ENCODE measurements at places on chromosomes 5 and 9. TPM values are rescaled to one million over a fixed set of nuclear protein-coding genes. Genes with fewer than 3 reads are reported as not detected.

GARIN3 gene
- 0.79 TPM for total RNA-seq

GRCh38 chr9:2134391-2134790, 119.2 kb downstream of the SMARCA2 start:
- DNase-seq = no peak

CDH9 gene
- total RNA-seq = not detected

GRCh38 chr5:36161361-36161760, 9.4 kb downstream of the SKP2 start:
- DNase-seq = no peak

PCDHGA7 gene
- total RNA-seq = not detected

CDX1 gene
- not detected for total RNA-seq

DNA sequence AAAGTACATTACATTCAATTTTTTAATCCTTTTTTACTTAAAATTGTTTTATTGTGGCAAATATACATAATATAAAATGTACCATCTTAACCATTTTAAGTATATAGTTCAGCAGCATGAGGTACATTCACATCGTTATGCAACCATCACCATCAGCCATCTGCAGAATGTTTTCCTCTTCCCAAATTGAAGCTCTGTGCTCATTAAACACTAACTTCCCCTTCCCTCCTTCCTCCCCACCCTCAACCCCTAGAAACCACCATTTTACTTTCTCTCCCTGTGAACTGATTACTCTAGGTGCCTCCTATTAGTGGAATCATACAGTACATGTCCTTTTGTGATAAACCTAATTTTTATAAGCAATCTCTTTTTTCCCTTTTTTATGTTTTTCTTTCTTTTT, 15.6 kb downstream of the TEX53 start:
- DNase-seq = no peak

GRCh38 chr5:172985596-172985995, 2.0 kb downstream of the ATP6V0E1 start:
- no peak for DNase-seq

- DNase-seq = no peak
Observed at GRCh38 chr9:78468974-78469576, 172.2 kb downstream of the PSAT1 start.

GRCh38 chr9:108254236-108254635, 601.5 kb downstream of the ACTL7B start:
- DNase-seq = no peak

GRCh38 chr9:126474206-126474765, 139.4 kb upstream of the LMX1B start:
- no peak for DNase-seq

- peak; percentile 60 for DNase-seq
Observed at GRCh38 chr5:131795879-131796792, 681 bp downstream of the FNIP1 start.

DNA sequence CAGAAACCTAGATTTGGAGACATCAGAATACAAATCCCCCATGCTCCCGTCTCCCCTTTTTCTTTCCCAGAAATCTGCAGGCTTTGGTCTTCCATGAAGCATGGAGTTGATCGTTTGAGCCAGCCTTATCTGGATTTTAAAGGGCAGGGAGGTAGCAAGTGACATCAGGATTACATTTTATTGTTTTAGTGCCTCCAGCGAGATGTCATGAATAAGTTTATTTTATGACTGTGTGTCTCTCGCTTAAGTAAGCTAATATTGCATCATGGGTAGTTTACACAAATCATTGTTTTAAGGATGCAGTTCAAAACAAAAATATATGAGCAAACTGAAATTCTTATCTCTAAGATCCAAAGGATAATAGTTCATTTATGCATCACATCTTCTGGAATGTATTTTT, 50.7 kb upstream of the TNFSF8 start:
- DNase-seq = no peak

CAMLG gene
- 35.2 TPM for total RNA-seq

DNA sequence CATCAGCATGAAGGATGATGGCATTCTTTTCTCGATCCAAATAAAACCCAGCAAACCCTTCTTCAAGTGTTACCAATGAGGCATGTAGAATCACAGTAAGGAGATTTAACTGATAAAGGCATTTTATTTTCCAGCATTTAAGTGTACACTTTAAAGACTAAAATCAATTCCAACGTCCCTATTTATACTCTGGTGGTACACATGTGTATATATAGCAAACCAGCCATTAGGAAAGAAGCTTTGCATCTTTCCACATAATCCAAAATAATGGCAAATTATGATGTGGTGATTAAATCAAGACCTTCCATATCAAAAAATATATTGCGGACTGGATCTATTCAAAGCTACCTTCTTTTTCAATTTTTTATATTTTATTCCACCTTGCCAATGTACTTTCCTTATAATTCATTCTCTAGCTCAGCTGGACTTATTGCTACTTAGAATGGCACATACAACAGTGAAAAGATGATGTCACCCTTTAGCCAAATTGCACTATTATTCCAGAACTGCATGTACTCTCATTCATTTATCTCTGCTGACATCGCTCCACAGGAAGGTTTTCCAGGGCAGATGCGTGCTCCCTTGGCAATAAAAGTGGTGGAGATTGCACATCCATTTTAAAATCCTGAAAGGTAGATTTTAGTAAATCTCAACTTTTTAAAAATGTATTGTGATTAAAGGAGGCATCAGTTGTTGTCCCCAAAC, 63.3 kb upstream of the SLC30A5 start:
- no peak for DNase-seq

DNA sequence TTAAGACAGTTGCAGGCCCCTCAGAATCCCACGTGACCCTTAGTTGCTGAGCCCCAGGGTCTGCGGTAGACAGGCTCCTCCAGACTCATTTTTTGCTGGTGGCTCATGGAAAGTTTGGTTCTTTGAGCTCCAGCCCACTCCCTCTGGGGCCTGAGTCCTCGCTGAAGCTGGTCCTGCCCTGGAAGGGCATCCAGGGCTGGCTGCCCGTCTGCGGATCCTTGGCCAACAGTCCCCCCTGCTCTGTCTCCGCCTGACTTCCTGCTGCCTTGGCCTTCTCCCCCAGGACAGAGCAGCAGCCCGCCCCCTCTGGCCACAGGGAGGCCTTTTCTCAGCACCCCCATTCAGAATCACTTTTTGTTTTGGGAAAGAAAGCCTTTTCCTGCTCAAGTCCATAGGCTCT, 24.4 kb downstream of the SLC6A7 start:
- no peak for DNase-seq

DNA sequence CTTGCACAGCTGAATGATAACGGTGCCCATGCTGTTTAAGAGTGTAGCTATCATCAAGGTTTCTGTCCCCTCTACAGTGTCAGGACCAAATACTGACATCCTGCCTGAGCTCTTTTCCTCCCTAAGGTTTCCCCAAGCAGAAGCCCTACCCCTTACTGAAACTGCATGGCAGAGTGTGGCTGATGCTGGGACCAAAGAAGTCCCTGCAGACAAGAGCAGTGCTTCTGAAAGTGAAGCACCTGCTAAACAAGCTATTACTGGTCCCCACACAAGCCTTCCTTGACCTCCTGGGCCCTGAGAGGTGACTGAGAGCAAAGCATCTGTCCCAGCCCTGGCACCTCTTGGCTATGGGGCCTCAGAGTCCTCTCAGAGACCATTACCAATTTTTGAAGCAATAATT, 56.1 kb downstream of the CFAP90 start:
- no peak for DNase-seq

- peak; percentile 25 for DNase-seq
Observed at GRCh38 chr5:142613271-142613671, 72.6 kb downstream of the FGF1 start.

DNA sequence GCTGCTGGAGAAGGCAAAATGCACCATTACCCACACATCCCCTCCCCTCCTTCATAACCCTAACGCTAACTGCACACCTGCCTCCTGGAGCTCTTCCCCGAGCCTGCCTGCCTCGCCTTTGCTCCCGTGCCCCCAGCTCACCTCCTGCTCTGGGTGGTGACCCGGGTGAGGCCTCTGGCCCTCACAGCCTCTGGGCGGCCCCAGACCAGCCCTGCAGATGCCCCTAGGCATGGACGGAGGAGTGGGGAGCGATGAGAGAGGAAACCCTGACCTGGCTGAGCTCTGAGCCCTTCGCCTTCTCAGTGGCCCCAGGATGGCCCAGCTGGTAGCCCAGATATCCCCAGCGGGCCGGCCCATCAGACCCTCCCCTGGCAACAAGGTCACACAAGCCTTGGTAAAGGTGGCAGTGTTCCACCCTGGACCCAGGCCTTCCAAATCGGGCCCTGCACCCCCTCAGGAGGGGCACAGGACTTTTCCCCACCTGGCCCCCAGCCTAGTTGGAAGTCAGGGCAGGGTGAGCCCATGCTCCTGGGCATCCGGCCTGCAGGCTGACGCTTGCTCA, 14.5 kb upstream of the CAMSAP1 start:
- no peak for DNase-seq

GRCh38 chr9:116605904-116606341, 81.2 kb upstream of the TRIM32 start:
- DNase-seq = no peak

DNA sequence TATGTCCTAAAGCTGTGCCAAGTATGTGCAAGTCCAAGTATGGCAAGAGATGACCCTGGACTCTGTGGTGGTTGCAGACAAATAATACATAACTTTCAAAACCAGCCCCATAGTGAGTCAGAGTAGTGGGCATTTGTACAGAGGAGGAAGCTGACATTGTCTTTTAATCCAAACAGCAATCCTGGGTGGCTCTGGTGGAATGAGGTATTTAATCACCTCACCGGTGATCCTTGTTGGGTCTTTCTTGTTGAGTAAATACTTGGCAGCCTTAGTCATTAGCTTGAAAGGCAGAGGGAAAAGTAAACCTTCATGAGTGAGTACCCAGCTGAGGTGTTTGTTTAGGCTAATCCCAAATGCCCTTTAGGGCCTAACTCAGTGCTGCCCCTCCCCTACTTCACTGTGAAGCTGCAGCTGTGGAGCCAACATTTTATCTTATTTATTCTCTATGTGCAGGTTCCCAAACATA, 148.7 kb upstream of the SLC12A2 start:
- DNase-seq = no peak

DNA sequence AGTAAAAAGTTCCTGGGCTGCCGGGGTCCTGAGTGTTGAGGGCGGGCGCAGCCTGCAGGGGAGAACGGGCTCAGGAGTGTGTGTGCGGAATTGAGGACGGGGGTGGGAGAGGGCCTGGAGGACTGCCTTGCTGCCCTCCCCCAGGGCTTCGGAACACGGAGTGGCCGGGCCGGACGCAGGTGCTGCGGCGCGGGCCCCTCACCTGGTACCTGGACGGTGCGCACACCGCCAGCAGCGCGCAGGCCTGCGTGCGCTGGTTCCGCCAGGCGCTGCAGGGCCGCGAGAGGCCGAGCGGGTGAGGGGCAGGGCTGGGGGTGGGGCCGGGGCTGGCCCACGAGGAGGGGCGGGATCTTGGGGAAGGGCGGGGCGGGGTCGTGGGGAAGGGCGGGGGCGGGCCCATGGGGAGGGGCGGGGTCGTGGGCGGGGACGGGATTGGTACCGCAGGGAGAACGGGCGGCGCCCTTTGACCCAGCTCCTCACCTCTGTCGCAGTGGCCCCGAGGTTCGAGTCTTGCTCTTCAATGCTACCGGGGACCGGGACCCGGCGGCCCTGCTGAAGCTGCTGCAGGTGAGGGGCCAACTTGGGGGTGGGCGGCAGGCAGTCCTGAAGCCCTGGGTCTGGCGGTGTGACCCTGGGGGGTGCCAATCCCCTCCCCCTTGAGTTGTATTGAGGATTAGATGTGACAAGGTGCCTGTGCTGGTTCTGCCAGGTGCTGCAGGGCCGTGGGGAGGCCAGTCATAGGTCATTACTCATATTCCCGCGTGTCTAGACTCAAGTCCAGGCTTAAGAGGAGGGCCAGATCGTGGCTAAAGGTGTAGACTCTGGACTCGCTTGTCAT, 7.1 kb downstream of the FPGS start:
- DNase-seq = peak; percentile 49

NR5A1 gene
- total RNA-seq = not detected

RBM27 gene
- 68.0 TPM for total RNA-seq

DNA sequence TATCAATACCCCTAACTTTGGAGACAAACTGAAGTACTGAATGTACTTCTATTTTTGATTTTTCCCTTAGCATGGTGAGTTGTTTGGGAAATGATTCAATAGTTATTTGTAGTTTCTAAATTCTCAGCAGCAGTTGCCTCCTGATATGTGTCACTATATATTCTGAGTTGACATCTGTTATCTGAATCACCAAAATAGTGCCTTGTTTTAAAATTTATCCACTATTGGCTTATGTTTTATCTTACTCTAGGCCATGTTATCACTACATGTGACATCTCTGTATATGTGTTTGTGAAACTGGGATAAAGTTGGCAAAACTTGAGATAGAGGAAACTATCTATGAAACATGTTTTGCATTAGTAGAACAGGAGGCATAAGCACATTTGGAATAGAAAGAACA, 317.6 kb downstream of the TLE4 start:
- no peak for DNase-seq

- DNase-seq = no peak
Observed at GRCh38 chr9:109953813-109954497, 174.0 kb downstream of the PALM2AKAP2 start.

- DNase-seq = no peak
Observed at GRCh38 chr9:90868555-90868954, 66.9 kb downstream of the SYK start.

- DNase-seq = no peak
Observed at GRCh38 chr9:114664181-114664580, 6.6 kb upstream of the TEX53 start.

DNA sequence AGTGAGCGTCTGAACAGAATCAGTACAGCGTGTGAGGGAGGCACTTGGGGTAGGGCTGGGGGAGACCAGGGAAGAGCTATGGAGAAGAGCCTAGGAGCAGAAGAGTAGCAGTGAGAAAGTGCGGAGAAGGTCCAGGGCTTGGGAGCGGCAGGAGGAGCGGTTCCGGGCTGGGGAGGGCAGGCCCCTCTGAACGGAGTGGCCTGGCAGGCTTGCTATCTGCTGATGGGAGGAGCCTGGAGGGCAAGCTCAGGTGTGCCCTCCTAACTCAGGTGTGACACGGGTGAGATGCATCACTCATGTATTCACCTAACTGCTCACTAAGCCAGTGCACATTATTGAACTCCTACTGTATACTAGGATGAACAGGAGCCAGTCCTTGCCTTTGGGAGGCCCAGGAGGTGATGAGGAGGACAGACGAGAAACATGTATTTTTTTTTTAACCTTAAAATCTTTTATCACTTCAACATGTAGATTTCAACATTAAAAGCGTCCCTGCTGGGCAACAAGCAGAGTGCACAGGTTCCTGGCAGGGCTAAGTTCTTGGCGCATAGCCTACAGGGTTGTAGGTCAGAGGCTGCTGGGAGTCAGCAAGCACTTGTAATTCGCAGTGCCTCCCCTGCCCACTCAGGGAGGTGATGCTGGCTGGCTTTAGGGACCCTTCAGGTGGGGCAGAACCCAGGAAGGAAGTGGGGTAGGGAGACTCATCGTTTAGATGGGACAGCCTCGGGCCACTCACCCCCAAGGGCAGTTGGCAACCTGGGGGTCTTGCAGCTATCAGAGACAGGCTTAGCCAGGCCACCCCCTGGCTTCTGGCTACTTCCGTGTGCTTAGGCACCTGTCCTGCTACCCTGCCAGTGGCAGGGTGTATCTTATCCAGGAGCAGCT, 55.5 kb downstream of the TMOD1 start:
- DNase-seq = no peak

PRKAA1 gene
- total RNA-seq = 46.9 TPM

GRCh38 chr5:110718311-110718710, 8.2 kb downstream of the TMEM232 start:
- DNase-seq = no peak

ARSI gene
- total RNA-seq = not detected

GRCh38 chr5:115838885-115839518, 2.4 kb downstream of the ATG12 start:
- peak; percentile 49 for DNase-seq

GRCh38 chr9:5841771-5842573, 9.1 kb upstream of the ERMP1 start:
- DNase-seq = peak; percentile 75

GRCh38 chr9:135330307-135330631, 149.3 kb upstream of the PPP1R26 start:
- DNase-seq = no peak
